PC-9 (cell line): ENCODE measurements at places on chromosomes 2 and 18. TPM values are rescaled to one million over a fixed set of nuclear protein-coding genes. Genes with fewer than 3 reads are reported as not detected.
A peak's percentile ranks its signal among the peaks of the same experiment; 100 is the strongest.

The MROH2A gene
- total RNA-seq, result 1.4 and 2.9 TPM in 2 replicates

The ANKRD30B gene
- not detected in 2 replicates for total RNA-seq

The CFAP65 gene
- not detected in 2 replicates for total RNA-seq

The DTNA gene
- total RNA-seq, result not detected in 2 replicates

The FAM228A gene
- not detected in 2 replicates for total RNA-seq

The KIF5C gene
- total RNA-seq, result 0.07 and 0.23 TPM in 2 replicates

The CCDC141 gene
- total RNA-seq, result not detected in 2 replicates

The EN1 gene
- not detected in 2 replicates for total RNA-seq

DNA sequence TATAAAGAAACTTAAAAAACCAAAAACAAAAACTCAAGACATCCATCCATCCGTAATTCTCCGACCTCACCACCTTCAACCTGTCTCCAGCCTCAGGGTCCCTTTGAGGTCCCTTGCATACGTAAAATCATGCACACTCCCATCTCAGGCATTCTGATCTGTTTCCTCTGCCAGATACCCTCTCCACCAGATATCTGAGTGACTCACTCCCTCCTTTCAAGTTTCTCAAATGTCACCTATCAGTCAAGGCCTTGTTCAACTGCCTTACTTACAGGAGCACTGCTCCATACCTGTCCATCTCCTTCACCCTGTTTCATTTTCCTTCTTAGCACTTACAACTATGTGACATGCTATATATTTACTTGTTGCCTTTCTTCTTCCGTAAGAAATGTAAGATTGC is 369.3 kb downstream of the NBAS start:
- H3K4me1 ChIP-seq, result 0 out of 2 replicates have a peak, but pooled peaks cover 5% of the 10 kb centered on the region
- no peak overlapping the region for H3K27ac ChIP-seq
- no peak for DNase-seq
- H3K4me3 ChIP-seq, result no peak overlapping the region
- no peaks in the 10 kb centered on the region for H3K36me3 ChIP-seq

DNA sequence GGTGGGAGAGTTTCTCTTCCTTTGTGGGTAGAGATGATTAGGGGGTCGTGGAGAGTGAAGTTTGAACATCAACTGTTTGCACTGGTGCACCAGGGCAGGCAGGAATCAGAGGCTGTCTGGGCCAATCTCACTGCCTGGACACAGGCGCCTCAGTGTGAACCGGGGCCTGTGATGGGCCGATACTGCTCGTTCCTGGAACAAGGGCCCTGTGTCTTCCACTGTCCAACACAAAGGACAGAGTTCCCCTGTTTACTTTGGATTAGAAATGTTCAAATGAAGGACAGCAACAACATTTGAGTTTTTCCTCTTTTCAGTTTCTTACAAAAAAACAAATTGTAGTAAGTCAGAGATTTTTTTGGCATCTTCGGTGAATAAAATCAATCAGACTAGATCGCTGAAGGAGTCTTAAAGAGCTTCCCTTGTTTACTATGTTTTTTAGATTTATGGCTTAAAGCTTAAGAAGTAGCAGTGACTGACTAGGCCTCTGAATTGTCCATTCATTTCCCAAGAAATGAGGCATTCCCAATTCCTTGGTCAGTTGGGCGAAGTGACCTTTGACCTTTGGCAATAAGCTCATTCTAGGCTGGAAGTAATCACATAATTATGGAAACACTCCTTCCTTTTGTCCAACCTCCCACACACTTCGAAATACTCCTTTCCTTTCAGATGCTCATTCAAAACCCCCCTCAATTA is 11.6 kb upstream of the TGFA start:
- no peaks in the 10 kb centered on the region for H3K36me3 ChIP-seq
- no peak overlapping the region for H3K27ac ChIP-seq
- DNase-seq, result no peak
- H3K4me1 ChIP-seq, result peaks cover 12% of the 10 kb centered on the region

- H3K27me3 ChIP-seq, result no peaks in the 10 kb centered on the region
- H3K27ac ChIP-seq, result no peak overlapping the region
- no peaks in the 10 kb centered on the region for H3K36me3 ChIP-seq
Observed at GRCh38 chr2:153834662-153835061, 37.1 kb upstream of the GALNT13 start.

GRCh38 chr18:61957801-61958516 is 65.2 kb upstream of the RNF152 start:
- H3K27ac ChIP-seq, result no peak overlapping the region
- DNase-seq, result no peak
- no peak overlapping the region for H3K4me3 ChIP-seq
- no peaks in the 10 kb centered on the region for H3K36me3 ChIP-seq

DNA sequence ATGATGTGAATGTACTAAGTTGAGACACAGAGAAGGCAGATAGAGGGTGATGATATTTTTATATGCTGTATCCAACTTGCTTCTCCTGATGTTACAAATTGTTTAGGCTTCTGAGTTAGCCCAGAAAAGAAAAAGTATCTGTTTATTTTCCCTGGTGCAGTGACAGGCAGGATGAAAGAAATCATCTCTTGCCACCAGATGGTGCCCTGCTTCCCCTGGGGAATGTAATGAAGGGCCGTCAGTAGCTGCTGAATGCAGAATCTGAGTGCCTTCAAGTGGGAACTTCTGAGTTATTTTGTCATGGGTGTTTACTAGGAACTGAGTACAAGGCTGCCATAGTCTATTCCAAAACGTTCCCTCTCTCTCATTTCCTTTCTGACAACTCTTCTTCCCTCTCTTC is 525.6 kb downstream of the MBD2 start:
- H3K4me1 ChIP-seq, result no peaks in the 10 kb centered on the region
- H3K27ac ChIP-seq, result no peak overlapping the region
- peak; percentile 3 for DNase-seq
- H3K27me3 ChIP-seq, result no peaks in the 10 kb centered on the region; the same call in 1 of the 2 replicates

DNA sequence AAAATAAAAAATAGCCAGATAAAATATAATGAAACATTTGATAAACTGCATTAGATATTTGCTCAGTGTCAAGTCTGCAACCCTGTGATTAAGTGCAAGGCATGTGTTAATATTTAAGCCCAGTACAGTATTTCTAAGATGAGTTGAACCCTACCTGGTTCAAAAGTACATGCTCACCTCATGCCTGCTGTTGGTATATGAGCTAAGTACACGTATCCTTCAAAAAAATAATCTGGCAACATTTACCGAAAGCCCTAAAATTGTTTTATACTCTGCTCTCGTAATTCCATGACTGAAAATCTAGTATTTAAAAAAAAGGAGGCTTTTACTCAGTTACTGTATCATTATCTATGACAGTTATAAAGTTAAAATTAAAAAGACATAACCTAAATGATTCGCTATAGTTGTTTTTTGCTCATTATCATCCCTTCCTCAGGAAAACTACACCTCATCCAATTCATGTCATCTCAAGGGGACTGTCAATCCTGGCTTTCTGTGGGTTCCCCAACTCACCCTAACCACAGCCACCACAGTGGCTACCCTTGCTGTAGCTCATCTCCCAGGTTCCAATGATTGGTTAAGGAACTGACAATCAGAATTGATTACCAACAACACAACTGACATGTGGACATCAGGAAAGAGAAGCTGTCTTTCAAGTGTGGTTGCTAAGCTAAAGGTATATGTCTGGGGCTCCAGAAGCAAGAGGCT is 10.6 kb downstream of the TLK1 start:
- DNase-seq, result no peak
- no peak overlapping the region for H3K27ac ChIP-seq
- peaks cover 32% of the 10 kb centered on the region for H3K4me1 ChIP-seq
- peaks cover 2% of the 10 kb centered on the region; the same call in 1 of the 2 replicates for H3K36me3 ChIP-seq

DNA sequence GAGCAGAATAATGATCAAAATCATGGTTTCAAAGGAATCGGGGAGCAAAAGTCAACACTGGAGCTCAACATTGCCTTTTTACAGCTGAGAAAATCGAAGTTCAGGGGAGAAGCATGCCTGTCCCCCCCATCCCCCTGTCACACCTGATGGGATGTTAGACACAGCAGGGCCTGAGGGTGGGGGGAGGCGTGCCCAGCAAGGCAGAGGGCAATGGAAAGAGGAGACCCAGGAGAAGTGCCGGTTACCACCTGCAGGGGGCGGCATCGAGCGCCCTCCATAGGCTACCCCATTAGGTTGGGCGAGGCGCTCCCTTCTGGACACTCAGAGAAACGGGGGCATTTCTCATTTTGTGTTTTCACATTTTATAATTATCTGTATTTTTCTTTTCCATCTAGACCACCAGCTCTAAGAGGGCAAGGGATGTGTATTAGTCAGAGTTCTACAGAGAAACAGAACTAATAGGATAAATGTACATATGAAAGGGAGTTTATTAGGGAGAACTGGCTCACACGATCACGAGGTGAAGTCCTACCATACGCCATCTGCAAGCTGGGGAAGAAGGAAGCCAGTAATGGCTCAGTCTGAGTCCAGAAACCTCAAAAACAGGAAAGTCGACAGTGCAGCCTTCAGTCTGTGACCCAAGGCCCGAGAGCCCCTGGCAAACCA is 271.3 kb downstream of the LRATD1 start:
- no peaks in the 10 kb centered on the region for H3K4me1 ChIP-seq
- H3K36me3 ChIP-seq, result no peaks in the 10 kb centered on the region
- peak; percentile 65 for DNase-seq
- no peak overlapping the region for H3K4me3 ChIP-seq

- H3K27me3 ChIP-seq, result no peaks in the 10 kb centered on the region
- H3K27ac ChIP-seq, result no peak overlapping the region
- H3K36me3 ChIP-seq, result no peaks in the 10 kb centered on the region
- no peak overlapping the region for H3K4me3 ChIP-seq
- no peak for DNase-seq
Observed at GRCh38 chr18:30328839-30329238, 713.7 kb downstream of the DSC3 start.

GRCh38 chr18:53115876-53116585 is 776.0 kb downstream of the DCC start:
- H3K4me1 ChIP-seq, result no peaks in the 10 kb centered on the region
- H3K27ac ChIP-seq, result no peak overlapping the region
- no peaks in the 10 kb centered on the region for H3K36me3 ChIP-seq
- DNase-seq, result no peak
- H3K27me3 ChIP-seq, result no peaks in the 10 kb centered on the region

DNA sequence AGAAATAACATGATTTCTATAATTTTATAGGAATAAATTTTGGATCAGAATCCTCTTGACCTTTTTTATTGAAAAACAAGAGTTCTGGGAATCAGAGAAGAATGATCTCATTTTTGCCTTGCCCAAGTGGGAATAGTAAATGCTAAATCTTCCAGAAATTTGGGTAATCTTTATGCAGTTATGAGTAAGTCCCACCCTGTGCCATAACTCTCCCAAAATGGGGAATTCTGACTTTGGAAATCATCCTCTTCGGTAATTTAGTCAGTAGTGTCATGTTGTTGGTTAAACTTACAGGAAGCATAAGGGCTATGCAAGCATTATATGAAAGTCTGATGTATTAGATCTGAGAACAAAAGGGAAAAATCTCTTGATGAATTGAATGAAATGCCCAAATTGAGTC is 20.6 kb upstream of the ARHGAP28 start:
- 0 out of 2 replicates have a peak, but pooled peaks cover 3% of the 10 kb centered on the region for H3K27me3 ChIP-seq
- no peak overlapping the region for H3K4me3 ChIP-seq
- DNase-seq, result no peak

DNA sequence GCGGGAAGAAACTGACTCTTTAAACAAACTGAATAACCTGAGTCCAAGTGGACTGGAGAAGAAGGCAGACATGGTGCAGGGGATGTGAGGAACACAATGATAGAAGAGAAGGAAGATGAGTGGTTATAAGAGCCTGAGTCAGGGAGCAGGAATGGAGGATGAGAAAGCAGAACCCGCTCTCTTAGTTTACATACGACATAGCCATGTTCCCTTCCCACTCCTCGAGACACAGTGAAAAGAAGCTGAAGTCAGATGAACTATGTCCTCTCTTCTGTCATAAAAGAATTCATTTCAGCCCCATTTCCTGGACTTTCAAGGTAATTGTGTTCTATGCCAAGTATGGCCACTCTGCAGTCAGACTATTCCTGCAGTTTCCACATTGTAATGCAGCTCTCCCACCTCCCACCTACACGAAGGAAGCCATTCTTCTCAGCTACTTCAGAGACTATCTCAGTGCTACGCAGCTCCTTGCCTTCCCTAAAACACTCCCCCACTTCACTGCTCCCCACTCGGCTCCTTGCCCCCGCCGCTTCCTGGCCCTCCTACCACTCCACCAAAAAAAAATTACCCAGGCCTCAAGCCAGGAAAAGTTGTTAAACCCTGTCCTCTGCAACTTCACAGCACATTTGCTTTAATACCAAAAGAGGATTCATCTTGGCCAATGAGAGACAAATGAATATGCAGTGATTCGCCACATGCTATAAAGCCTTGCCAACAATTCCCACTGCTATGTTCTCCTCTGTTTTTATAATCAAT is 323.4 kb upstream of the EPHA4 start:
- H3K4me1 ChIP-seq, result no peaks in the 10 kb centered on the region
- H3K4me3 ChIP-seq, result no peak overlapping the region
- H3K27me3 ChIP-seq, result no peaks in the 10 kb centered on the region
- DNase-seq, result no peak
- no peaks in the 10 kb centered on the region for H3K36me3 ChIP-seq
- no peak overlapping the region for H3K27ac ChIP-seq

DNA sequence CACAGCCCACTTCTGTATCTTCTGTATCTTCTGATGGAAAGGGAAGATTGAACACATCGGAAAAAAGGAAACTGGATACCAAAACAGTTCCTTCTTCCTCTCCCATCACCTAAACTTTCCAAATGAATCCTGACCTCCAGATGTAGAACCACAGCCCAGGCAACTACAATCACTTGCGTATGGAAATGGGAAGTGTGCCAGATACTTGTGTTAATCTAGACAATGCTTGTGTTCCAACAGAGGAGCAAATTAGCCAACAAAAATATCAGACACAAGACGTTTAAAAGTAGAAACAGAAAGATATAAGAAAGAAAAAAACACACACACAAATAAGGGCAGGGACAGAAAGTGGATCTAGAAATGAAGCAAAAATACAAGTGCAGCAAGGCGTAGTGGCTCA is 31.4 kb upstream of the DUSP2 start:
- DNase-seq, result no peak
- H3K4me3 ChIP-seq, result no peak overlapping the region
- H3K27ac ChIP-seq, result no peak overlapping the region
- no peaks in the 10 kb centered on the region for H3K4me1 ChIP-seq
- no peaks in the 10 kb centered on the region for H3K27me3 ChIP-seq

DNA sequence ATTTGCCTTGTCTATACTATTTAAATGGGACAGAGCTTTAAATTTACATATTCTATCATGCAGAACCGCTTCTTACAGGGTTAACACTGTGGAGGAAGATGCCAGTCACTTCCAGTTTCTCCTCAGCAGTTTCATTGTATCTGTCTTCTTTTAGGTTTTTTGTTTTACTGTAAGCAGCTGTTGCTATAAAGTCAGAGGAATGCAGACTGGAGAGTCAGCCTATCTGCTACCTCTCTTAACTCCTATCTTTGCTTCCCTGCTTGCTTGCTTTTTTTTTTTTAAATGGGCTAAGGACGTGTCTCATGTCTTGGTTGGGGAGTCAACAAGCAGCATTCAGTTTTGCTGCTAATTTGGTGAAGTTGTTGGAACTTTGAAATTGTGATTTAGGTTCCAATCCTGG is 8.9 kb downstream of the EPC2 start:
- no peaks in the 10 kb centered on the region for H3K27me3 ChIP-seq
- no peak for DNase-seq
- H3K36me3 ChIP-seq, result no peaks in the 10 kb centered on the region
- H3K4me3 ChIP-seq, result no peak overlapping the region

GRCh38 chr18:23712445-23712844 is 23.2 kb downstream of the LAMA3 start:
- H3K27ac ChIP-seq, result no peak overlapping the region
- H3K4me3 ChIP-seq, result no peak overlapping the region
- no peaks in the 10 kb centered on the region for H3K4me1 ChIP-seq
- no peak for DNase-seq

- peaks cover 47% of the 10 kb centered on the region for H3K4me1 ChIP-seq
- no peaks in the 10 kb centered on the region for H3K27me3 ChIP-seq
- no peak overlapping the region for H3K4me3 ChIP-seq
- no peak overlapping the region for H3K27ac ChIP-seq
Observed at GRCh38 chr2:158998551-158999248, 30.3 kb downstream of the TANC1 start.
